ENCODE measurements at places on chromosomes 5 and 9.

DNA sequence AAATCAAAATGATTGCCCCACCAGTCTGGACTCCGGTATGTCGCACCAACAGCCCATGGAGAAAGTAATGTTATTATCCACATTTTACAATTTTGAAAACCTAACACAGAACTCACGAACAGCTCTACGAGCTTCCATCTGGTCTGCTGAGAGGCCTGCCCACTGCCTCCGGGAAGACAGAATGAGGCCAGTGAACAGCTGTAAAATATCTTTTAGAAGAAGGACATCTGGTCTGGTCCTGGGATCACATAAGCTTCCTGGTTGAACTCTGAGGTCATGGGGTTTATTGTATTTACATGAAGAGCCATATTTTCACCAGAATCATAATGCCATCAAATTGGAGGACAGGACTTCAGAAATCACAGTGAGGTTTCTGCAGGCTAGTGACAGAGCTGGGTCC lies 89.0 kb downstream of the FRMD3 start:
- DNase-seq = no peak

- no peak for DNase-seq
Observed at GRCh38 chr5:53430618-53431252, 49.7 kb upstream of the FST start.

DNA sequence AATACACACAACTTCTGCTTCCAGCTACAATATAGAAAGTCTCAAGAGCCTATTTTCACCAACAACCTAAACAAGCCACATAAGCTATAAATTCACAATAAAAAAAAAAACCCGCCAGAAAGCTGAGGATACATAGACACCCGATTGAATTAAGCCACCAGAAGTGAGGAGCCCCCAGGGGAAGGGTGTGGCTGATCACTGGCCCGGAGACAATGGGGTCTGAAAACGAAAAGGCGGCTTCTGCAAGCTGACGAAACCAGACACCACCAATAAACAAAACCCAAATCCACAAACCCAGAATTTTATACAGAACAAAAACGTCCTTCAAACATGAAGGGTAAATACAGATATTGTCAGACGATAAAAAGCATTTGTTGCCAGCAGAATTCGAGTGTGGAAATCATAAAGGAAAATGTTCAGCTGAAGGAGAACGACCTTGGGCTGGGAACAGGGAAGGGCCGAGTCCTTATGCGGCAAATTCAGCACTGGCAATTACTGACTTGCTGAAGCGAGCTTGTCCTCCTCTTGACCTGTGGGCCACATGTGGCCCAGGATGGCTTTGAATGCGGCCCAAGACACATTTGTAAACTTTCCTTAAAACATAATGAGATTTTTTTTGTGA lies 39.6 kb upstream of the CEP72 start:
- DNase-seq = peak; percentile 79

DNA sequence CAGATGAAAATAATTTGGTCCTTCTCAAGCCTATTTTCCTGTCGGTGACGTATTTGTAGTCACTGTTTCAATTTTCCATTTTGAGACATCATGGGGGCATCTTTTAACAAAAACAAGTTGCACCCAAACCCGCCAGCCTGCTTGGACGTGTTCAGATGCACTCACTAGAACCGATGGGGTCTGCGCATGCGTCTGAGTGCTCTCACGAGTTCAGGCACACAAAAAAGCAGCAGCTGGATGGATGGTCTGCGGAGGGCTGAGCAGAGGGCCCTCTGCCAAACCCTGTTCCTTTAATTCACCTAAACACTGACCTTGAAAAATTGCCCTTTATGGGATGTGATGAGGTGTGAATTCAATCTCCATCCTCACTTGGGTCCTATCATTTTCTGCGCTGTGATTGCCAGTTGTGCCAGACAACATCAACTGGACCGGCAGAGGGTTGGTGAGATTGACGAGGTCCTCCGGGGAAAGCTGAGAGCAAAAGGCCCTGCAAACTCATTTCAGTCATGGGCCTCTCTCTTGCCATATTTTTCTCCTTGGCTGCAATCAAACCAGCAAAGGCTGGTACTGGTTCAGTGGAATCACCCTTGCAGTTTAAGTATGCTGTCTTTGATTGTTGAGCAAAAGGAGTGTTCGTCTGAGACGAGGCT lies 251.9 kb downstream of the NFIB start:
- DNase-seq = no peak

GRCh38 chr5:2155556-2155955 lies 272.8 kb upstream of the IRX4 start:
- DNase-seq = no peak

- DNase-seq = no peak
Observed at GRCh38 chr9:8754751-8755150, 955.2 kb upstream of the DMAC1 start.
